ENCODE measurements at places on chromosomes 6 and 20.

- no peak for DNase-seq
Observed at GRCh38 chr20:6863798-6864201, 96.3 kb downstream of the BMP2 start.

DNA sequence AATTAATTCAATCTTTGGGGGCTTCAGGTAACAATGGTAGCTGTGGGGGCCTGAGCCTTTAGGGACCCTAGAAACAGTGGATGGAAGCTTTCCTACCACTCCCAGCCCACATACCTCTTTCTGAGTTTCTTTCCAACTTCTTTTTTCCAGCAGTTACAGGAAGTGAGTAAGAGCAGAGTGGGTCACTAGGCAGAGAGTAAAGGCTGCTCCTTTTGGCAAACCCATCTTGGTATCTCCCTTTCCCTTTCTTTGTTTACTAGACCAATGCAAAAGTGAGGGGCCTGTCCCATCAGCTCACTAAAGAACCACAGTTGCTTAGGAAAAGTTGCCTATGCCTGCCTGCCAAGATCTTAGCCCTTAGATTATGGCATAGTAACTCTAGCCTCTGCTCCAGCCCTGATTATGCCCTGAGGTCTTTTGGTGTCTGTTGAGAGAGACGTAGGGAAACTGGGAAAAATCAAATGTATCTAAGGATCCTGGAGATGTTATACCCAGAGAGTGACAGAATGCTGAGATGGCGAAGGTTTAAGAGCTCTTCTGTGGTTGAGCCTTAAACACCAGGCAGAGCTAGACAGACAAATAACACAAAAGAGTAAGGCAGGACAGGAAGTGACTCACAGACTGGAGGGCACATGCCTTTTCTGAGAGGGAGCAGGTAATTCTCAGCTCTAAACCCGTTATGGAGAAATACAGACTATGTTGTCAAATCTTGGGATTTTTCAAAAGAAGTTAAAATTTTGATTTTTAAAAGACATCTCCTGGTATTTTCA lies 31.3 kb downstream of the TRMT6 start:
- DNase-seq = no peak

DNA sequence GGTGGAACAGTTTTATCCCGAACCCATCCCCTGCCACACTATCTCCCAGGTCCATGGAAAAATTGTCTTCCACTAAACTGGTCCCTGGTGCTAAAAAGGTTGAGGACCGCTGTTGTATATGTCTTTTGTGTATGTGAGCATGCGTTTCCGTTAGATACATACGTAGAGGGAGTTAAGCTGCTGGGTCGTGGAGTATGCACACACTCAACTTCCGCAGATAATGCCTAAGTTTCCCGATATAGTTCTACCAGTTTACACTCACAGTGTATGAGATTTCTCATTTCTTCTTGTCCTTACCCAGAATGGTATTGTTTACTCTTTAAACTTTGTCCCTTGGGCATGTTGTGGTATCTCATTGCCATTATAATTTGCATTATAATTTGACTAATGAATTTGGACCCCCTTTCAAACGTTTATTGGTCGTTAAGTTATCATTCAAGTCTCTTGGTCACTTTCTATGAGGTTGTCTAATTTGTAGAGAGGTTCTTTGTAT lies 50.5 kb upstream of the SCAF8 start:
- DNase-seq = no peak

GRCh38 chr6:154292855-154293519 lies 63.6 kb downstream of the IPCEF1 start:
- no peak for DNase-seq

GRCh38 chr6:92682516-92683398 lies 736.6 kb downstream of the EPHA7 start:
- DNase-seq = no peak

GRCh38 chr20:3168079-3168828 lies 5.1 kb downstream of the LZTS3 start:
- no peak for DNase-seq
